Stimulated activated CD8-positive, alpha-beta memory T cell treated with anti-CD3 and anti-CD28 coated beads, Interleukin-4, amount 100 ng/mL, for 4 hours (primary cell): ENCODE measurements at places on chromosomes 3 and 15.

DNA sequence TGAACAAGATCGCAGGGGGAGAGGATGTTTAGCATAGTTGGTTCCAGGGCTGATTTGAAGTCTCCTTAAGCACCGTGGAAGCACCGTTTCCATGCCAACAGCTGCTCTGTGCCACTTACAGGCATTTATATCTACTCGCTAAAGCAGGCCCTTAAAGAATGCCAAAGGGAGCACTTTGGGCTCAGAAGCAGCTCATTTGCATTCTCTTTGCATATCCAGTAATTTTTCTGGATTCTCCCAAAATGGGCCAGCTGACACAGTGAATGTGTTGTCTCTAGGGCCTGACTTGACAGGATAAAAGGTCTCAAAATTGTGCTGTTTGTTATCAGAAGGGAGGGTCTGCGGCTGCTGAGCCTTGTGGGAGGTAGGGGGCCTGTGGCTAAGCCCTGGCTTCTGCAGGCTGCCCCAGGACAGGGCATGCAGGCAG lies 138.6 kb downstream of the FBLN2 start:
- DNase-seq = no peak

GRCh38 chr15:90512276-90512675 lies 17.4 kb upstream of the CRTC3 start:
- DNase-seq = no peak

- DNase-seq = no peak
These were observed 58.6 kb downstream of the SPSB4 start for GRCh38 chr3:141109751-141110150.

DNA sequence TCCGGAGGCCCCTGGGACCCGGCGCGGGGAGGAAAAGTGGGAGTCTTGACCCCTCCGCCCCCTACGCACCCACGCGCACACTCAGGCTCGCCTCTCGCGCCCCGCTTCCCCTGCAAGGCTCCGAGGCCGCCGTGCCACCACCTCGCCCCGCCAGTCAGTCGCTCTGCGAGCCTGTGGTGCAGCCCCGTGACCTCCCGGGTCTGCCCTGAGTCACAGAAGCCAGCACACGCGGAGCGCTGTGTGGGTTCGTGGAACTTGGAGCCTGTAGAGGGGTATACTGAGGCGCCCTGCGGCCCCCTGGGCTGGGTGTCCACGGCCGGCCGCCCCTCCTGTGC lies 380 bp upstream of the ALS2CL start:
- peak; percentile 6 for DNase-seq

- no peak for DNase-seq
These were observed 5.7 kb downstream of the ESYT3 start for GRCh38 chr3:138440121-138440521.

GRCh38 chr3:161523916-161524315 lies 27.3 kb downstream of the OTOL1 start:
- no peak for DNase-seq

DNA sequence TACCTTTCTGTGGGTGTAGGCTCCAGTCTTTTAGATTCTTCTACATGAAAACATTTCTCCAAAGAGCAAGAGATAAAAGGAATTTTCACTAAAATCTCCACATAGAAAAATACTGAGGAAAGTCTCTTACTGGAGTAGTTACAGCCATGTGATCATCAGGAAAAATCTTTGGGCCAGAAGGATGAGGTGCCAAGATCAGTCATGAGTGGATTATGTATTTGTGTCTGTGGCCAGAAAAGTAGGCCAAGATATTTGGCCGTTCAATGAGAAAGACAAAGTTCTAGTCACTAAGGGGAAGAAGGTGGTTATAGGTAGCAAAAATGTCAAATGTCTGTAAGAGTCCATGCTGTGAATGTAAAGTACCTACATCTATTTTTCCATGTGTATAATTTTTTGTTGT lies 339.3 kb downstream of the NSUN3 start:
- no peak for DNase-seq

- DNase-seq = no peak
These were observed 848.8 kb upstream of the GBE1 start for GRCh38 chr3:82610236-82610635.

DNA sequence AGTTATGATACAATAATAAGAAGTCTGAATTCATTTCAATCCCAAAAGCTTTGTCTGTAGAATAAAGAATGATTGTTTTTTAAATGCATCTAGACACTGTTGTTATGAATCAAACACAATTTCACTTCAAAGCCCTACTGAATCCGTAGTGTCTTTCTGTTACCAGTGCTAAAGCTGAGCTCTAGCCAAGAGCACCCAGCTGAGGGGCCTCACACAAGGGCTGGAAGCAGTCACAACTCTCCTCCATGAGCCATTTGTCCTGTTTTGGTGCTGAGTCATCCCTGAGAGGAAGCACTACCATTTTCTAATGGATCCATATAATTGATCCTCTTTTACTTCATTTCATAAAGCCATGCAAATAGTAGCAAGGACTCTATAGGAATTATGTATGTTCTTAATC lies 158.2 kb upstream of the ANKRD28 start:
- no peak for DNase-seq

DNA sequence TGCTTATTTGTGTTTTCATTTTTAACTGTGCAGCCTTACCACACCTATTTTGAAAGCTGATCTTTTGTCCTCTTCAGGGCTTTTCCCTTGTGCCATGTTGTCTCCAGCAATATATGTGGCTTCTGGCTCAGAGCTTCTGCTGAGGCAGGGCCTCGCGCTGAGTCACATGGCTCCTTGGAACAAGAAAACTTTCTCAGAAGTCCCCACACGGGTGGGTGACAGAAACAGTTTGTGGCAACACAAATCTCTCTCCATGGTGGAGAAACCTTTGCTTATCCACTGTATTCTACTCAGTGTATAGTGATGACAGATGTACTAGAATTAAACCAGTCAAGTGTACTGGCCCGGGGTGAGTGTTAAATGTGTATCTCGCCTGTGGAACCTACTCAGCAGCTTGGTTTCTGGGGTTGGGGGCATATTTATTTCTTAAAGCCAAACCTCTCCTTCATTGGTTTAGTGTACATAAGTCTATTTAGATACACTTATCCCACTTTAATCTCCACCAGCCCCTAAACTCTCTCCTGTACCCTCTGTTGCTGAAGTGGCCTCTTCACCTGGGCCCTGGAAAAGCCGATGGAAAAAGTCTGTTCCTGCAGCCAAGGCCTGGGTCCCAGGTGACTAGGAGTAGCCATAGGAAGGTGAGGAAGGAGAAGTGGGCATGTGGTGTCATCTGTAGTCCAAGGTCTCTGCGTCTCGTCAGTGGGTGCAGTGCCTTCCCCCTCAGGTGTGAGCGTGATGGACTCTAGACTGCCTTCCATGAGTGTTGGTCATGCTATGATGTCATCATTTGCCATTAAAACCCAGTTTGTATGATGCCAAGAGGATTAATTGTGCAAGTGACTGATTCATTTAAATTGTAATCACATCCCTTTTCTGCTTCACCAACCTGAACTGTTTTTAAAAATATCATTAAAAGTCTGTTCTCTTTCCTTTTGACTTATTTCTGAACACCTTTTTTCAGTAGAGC lies 3.2 kb upstream of the FBXL22 start:
- no peak for DNase-seq

DNA sequence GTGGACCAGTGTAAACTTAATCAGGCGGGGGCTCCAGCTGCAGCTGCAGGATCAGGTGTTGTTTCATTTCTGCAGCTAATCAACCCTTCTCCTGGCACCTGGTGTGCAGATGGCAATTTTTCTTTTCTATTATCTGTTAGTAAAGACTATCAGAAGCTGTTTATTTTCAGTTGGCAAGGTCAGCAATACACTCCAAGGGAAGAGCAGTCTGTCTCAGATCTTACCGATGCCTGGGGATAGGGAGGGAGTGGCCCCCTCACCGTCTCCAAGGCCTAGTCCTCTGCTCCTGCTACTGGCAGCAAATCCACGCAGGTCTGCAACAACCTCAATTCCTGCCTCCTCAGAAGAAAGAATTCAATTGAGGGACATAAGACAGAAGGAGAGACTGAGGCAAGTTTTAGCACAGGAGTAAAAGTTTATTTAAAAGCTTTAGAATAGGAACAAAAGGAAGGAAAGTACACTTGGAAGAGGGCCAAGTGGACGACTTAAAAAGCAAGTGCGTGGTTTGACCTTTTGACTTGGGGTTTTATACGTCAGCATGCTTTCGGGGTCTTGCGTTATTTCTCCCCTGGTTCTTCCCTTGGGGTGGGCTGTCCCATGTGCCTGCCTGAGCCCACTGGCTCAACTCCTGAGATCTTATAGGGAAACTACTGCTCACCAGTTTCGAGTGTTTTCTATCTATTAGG lies 9.2 kb downstream of the CCRL2 start:
- no peak for DNase-seq

DNA sequence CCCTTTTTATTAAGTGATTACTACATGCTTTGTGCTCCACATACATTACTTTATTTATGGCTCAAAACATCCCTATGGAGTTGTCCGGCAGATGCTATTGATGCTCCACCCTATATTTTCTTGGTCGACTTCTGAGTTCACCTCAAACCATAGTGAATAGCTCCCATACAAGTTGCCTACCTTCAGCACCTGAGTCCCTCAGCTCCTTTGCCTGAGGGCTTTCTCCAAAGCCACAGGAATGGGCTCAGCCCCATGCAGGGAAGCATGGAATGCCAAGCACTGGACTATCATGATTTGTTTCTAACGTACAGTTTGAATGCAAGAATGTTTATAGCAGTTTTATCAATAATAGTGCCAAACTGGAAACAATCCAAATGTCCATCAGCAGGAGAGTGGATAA lies 124.8 kb upstream of the TNIK start:
- DNase-seq = no peak

DNA sequence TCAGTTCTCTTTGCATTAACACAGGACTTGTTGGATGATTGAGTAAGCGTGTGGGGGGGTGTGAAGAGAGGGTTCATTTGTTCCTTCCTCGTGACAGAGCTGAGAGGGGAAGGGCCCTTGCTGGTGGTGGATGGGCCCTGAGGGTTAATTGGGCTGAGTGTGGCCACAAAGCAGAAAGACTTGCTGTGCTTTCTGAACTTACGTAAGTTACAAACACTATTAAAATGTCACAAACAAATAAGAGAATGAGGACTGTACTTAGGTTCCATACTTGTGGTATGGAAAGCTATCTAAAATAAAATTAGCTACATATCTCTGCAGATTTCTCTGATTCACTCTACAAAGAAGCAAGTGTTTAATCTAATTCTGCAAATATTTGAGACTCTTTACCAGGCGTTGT lies 231.3 kb downstream of the LPP start:
- DNase-seq = no peak

GRCh38 chr3:48598323-48599076 lies 3.4 kb upstream of the COL7A1 start:
- no peak for DNase-seq

- no peak for DNase-seq
These were observed 1166.1 kb upstream of the GBE1 start for GRCh38 chr3:82927309-82928253.

- no peak for DNase-seq
These were observed 195.1 kb upstream of the CTDSPL start for GRCh38 chr3:37666618-37667017.

DNA sequence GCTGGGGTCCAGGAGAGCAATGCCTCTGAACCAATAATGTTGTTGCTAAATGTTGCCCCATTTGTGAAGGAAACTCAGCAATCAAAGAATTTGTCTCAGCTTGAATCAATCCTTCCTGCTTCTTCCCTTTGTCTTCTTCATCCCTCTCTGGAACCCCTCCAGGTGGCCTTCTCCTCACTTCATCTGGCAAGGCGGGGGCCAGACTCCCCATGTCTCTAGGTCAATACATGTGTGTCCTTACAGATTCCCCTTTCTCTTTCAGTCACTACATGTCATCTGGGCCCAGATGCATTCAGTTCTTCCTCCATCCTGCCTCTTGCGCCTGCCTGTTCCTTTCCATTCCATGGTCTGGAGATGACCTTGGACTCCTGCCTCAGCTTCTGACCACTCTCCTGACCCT lies 8.0 kb upstream of the LTF start:
- DNase-seq = no peak

DNA sequence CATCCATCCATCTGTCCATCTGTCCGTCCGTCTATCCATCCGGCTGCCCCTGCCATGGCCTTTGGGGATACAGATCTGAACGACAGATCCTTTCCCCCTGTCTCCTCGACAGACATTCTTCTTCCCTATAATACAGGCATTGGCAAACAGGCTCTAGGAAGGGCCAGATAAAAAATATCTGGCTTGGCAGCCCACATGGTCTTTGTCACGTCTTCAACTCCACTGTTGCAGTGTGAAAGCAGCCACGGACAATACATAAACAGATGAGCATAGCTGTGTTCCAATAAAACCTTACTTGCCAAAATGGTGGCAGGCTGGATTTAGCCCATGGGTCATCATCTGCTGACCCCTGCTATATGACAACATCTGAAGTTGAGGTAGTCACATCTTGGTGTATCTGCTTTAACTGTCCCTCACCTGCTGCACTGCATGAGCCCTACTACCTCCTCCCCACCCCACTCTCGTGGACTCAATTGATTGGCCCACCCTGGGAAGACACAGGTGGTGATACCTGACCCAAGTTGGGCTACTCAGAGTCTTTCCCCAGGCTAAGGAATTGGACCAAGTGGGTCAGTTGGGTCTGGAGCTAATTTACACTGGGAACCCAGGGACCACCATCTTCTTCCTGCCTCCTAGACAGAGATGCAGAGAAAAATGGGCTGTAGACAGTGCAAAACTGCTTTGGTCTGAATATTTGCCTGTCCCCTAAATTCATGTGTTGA lies 128.4 kb upstream of the SMAD3 start:
- no peak for DNase-seq

GRCh38 chr3:46131884-46132450 lies 76.1 kb downstream of the CCR1 start:
- no peak for DNase-seq

DNA sequence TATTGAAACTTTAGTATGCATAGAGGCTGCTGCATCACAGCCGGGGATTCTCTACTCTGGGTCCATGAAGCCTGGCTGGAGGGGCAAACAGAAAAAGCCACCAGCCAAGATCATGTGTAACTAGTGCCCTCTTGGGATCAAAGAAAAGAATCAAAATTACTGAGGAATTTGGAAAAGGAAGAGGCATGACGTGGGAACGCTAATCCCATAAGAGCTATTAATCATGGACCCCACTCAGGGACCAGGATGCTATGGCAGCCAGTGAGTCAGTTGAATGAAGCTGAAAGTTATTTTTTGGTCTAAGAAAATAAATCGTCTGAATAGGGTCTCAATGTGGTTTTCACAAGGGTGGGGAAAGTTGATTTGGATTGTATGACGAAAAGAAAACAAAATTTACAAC lies 1165.1 kb downstream of the ROBO2 start:
- no peak for DNase-seq

- DNase-seq = no peak
These were observed 463.7 kb upstream of the CFAP20DC start for GRCh38 chr3:59513570-59513969.

- no peak for DNase-seq
These were observed 227.1 kb downstream of the ZPLD1 start for GRCh38 chr3:102661707-102662497.

GRCh38 chr3:83233715-83234114 lies 1472.3 kb upstream of the GBE1 start:
- DNase-seq = no peak

- no peak for DNase-seq
These were observed 572.3 kb downstream of the PYDC2 start for GRCh38 chr3:192033246-192033645.
